Fibroblast of skin of scalp (primary cell): ENCODE measurements at places on chromosomes 2 and 18.

DNA sequence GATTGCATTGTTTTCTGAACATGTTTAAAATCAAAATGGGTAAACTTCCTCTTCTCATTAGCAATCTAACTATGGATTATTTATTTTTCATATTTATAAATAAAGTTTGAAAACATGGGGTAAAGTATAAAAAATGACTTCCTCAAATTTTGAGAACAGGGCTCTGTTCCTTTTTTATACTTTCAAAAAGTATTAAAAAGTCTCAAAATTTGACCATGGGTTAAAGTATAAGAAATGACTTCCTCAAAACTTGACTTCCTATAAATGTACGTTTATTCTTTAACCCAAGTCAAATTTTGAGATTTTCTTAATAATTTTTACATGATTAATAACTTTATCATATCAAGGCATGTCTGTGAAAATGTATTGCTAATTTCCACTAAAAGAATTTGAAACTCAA lies 512.4 kb downstream of the GALR1 start:
- DNase-seq = no peak

DNA sequence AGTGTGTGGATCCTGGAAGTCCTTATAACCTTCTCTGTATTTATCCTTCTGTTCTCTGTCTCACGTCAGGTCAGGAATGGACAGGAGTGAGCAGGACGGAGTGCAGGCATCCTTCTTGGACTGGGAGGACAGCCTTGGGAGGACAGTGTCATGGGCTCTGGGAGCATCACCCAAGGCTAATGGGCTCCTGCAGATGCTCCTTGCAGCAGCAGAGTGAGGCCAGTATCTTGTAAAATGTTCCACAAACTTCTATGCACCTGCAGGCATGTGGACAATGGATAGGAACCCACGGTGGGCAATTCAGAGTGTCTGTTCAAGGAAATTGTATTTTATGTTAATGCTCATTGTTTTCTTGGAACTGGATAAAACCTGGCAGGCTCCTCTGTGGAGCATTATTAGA lies 176.2 kb downstream of the RNF144A start:
- DNase-seq = no peak

DNA sequence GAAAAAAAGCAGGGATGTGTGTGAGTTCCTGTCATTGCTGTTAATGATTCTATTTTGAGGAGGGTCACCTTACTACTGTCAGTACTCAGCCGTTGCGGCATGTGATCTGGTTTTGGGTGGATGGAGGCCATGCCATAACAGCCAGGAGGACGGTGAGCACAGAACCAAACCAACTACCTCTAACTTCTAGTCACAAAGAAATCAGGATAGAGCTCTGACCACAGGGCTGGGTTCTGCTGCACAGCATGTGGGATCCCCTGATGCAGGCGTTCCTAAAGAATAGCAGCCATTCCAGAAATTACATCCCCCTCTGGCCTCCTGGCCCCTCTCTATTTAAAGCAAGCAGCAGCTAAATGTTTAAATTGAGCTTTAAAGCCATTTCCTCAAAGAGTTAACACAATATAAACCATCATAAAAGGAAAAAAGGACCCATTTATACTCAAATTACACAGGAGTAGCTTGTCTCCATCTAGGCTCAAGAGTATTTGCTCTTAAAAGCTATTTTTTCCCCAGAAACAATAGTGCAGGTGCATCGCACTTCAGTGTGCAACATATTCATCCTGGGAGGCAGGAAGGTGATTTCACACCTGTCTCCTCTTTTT lies 786.4 kb downstream of the RNF144A start:
- peak; percentile 46 for DNase-seq

- DNase-seq = no peak
Observed at GRCh38 chr18:52537261-52537660, 197.3 kb downstream of the DCC start.

GRCh38 chr18:812376-813171 lies 532 bp upstream of the YES1 start:
- DNase-seq = peak; percentile 85

- no peak for DNase-seq
Observed at GRCh38 chr18:80105369-80106167, 3.5 kb upstream of the ADNP2 start.

GRCh38 chr2:179951680-179952079 lies 55.4 kb downstream of the CWC22 start:
- no peak for DNase-seq

- DNase-seq = no peak
Observed at GRCh38 chr2:199440118-199440517, 17.6 kb downstream of the SATB2 start.

DNA sequence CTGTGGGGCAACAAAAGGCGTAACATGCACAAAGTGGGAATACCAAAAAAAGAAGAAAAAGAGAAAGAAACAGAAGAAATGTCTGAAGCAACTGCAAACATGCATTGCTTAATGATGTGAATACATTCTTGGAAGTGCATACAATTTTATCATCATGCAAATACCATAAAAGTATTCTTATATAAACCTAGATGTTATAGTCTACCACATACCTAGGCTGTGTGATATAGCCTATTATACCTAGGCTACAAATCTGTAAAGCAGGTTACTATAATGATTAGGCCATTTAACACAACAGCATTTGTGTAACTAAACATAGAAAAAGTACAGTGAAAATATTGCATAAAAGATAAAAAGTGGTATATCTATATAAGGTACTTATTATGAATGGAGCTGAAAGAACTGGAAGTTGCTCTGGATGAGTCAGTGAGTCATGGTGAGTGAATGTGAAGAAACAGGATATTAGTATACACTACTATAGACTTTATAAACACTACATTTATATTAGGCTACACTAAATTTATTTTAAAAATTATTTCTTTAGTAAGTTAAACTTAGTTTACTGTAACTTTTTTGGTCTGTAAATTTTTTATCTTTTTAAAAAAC lies 319.4 kb upstream of the KCNH7 start:
- DNase-seq = peak; percentile 76

DNA sequence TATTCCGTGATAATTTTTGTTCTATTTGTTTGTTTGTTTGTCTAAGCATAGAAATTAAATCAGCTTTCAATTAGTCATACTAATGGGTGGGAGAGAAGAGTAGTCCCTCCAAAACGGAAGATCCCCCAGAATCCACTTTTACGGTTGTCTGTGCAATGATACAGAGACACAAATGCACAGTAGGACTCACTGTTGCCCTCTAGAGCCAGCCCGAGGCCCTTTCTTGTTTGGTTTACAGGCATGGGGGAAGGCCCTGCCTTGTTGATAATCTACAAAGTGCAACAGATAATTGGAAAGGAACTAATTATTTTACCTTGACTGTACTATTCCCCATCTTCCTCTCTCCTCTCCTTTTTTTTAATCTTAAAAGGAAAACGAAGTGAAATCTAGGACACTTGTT lies 121.1 kb downstream of the ACOXL start:
- DNase-seq = peak; percentile 9

DNA sequence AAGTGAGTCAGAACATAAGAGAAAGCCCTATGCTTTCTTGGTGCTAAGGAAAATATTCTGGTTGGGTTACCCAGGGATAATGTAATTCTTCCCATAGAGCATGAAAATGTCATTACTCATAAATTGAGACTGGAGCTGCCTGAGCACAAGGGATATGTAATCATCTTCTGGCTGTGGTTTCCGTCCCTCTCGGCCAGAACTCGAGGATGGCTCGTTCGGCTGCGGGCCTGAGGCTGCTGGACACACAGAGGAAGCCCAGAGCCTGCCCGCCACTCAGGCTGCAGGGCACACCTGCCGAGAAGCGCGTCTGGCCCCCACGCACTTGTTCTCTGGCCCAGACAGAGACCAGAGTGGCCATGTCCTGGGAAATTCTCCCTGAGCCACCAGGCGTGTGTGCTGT lies 104.9 kb downstream of the ASAP2 start:
- DNase-seq = peak; percentile 88

GRCh38 chr18:79169958-79170555 lies 100.9 kb downstream of the ATP9B start:
- DNase-seq = no peak

- peak; percentile 75 for DNase-seq
Observed at GRCh38 chr2:171469176-171469575, 35.1 kb downstream of the DCAF17 start.

DNA sequence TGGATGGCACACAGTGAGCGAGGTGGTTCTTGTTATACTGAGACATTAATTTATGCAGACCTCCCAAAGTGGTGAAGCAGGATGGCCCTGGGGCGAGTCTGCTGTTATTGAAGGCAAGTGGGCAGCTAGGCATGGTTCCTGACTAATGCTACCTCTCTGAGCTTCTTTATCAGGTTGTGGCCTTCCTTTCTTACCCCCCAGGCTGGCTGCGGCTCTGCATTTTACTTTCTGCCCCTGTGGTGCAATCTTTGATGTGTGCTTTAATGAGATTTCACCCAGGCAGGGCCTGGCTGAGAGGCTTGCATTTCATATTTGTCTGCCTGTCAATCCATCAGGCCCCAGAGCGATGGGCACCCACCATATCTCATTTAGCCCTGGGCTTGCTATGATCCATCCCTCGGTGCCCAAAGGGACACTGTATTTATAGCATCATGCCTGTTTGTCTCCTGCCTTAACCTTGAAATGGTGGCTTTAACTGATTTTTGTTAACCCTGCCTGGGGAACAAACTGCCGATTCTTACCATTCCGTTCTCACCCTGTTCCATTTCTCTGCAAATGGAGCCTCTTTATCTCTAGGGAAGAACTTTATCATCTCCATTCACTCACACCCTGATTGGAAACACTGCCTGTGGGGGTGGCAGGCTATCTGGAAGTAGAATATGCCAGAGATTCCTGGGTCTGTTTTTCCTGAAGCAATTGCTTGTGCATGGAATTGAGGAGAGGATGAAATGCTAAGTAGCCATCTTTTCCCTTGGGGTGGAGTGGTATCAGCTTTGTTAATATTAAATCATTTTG lies 316.2 kb upstream of the THSD7B start:
- no peak for DNase-seq

DNA sequence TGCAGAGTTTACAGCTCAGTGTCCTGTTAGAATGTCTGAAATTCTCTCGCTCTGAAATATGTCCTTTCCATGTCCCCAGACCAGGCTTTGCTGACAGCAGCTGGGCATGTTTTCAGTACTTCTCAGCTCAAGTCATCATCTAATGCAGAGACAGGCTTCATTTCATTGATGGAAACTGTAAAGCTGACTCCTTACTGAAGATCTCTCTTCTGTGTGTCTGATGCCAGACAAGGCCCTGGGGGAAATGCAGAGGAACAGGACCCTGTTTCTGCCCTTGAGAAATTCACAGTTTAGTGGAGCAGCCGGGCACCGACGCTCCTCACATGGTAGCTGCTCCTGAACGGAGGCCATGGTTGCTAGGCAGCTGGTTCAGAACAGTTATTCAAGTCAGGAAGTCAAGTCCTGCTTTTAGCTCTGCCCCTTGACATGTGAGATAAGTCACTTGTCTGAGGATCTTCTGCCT lies 24.6 kb upstream of the FZD7 start:
- DNase-seq = no peak

GRCh38 chr2:11239666-11240462 lies 84.6 kb downstream of the SLC66A3 start:
- DNase-seq = no peak

DNA sequence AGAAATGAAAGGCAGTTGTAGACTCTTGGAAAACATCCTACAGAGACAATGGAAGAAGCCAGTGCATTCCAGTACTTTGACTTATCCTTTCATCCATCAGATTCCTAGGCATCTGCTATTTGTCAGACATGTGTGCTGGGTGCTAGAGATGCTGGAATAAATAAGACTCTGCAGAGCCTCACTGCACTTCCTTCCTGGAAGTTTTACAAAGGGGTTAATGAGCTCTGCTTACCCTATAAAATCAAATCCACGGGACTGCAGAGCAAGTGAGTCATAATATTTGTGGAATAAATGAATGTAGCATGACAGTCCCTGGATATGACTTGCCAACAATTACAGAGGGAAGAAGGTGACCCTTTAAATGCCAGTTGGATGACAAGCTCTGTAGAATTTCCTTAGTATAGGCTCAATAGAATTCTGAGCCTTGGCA lies 52.7 kb upstream of the NPAS2 start:
- peak; percentile 86 for DNase-seq

DNA sequence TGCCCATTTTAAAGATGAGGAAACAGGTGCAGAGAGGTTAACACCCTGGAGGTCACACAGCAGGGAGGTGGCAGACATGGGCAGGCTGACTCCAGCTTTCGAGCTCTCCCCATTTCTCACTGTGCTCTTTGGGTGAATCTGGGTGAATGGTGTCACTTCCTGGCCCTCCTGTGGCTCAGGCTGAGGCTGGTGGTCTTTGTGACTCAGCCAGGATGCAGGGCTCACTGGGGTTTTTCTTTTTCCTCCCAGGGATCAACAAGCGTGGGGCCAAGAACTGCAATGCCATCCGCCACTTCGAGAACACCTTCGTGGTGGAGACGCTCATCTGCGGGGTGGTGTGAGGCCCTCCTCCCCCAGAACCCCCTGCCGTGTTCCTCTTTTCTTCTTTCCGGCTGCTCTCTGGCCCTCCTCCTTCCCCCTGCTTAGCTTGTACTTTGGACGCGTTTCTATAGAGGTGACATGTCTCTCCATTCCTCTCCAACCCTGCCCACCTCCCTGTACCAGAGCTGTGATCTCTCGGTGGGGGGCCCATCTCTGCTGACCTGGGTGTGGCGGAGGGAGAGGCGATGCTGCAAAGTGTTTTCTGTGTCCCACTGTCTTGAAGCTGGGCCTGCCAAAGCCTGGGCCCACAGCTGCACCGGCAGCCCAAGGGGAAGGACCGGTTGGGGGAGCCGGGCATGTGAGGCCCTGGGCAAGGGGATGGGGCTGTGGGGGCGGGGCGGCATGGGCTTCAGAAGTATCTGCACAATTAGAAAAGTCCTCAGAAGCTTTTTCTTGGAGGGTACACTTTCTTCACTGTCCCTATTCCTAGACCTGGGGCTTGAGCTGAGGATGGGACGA lies 13.2 kb downstream of the ITM2C start:
- no peak for DNase-seq

DNA sequence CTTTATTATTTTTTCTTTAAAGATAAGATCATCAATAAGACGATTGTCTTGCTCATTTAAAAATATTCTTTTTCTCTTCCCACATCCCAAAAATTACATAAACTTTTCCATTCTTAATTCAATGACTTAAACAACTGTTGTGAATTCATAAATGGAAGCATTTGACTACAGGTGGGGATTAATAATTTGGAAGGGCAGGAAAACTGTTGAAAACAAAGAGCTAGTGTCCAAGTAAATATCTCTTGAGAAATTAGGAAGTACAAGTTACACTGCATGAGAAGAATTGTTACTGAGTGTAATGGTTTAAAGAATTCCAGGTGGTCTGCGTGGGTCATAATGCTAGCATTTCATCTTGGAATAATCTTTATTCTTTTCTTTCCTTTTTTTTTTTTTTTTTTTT lies 634.8 kb upstream of the ZEB2 start:
- no peak for DNase-seq
